Effector CD4-positive, alpha-beta T cell (primary cell): ENCODE measurements at places on chromosomes 2 and 18.

DNA sequence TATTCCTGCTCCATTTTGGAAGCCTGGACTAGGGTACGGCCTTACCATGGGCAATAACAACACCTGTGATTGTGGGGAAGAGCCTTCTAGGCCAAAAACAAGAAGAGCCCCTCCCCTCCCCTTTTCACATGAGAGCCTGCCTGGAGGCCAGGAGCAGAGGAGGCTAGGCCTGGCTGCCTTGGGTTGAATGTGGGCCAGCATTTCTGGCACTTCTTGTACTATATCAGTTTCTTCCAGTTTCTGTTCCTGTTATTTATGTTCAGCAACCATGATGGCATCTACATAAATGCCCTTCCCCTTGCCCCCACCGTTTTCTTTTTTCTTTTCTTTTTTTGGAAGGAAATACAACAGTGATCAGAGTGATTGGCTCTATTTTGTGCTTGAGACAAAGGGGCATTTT is 58.4 kb downstream of the KCTD18 start:
- no peak for DNase-seq

GRCh38 chr2:62309465-62310091 is 113.7 kb downstream of the B3GNT2 start:
- DNase-seq = no peak

DNA sequence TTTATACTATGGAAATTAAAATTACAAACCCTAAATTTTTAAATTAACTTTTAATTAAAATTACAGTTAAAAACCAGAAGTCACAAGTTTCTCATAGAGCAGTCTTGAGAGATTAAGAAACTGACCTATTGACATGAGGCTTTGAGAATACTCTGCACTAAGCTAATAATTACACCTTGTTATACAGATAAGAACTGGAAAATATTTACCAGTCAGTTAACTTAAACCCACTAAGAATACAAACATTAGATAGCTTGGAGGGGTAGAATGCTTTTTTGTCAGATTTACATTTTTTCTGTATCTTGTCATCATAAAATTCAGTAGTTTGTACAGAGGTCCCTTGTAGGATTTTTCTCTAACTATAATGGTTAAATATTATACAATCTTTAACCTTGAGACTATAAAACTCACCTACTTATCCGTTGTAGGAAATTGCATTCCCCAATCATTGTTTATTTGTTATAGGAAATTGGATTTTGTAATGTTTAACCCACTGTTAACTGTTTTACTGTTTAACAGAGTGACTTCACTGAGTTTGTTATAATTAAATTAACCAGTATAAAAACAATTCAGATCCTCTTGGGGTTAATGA is 219.7 kb upstream of the PKDCC start:
- no peak for DNase-seq

DNA sequence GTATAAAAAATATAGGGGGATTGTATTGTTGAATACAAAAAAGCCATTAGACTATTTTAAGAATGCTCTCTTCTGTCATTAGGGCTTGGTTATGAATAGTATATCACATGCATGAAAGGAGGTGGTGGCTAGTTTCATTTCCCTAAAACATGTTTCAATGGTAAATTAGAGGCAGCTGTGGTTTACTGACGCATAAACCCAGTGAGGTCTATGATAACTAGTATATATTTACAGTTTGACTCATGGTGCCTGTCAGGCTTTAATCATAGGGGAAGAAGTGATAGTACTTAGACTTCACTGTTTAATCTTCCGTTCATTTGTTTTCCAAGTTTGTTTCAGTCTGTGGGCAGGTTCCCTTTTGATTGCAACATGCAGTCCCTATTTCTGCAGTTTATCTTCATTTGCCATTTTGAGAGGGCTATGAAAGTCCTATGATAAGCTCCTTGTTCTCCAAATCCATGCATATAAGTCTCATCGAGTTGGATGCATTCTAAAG is 55.1 kb upstream of the MAP4K3 start:
- no peak for DNase-seq

DNA sequence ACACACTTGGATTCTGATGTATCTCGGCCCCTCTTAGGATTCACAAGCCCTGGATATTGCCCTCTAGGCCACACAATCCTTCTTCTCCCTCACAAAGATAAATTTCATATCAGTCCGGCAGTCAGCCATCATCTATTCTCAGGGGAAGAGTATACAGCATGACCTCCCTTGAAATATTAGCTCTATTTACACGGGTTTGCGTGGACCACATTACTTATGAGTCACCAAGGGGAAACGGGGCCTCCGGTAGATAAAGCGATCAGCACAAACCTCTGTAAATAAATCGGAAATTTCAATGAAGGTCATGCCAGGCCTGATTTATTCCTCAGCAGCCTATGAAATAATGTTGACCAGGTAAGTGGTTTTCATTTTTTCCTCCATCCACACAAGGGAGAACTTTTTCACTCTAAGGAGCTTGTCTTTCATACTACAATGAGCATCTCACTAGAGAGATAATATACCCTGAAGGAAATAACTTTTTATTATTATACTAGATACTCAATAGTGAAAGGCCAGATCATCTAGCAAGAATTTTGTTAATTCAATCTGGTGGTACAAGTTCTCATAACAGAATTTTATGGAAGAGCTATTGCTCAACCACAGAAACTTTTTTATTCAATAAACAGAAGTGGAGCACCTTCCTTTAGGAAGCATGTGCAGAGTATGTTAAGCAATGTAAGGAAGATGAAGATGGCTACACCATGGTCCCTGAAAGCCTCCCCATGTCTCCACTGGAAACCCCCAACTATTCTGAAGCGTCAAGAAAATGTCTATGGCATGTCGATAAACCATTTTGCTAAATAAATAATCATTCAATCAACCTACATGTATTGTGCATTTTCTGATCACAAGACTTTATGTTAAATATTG is 125.2 kb upstream of the PIK3C3 start:
- DNase-seq = no peak

- DNase-seq = no peak
Measured at GRCh38 chr2:165479856-165480255, 10.4 kb downstream of the CSRNP3 start.
